Left kidney (tissue), 8 donors: ENCODE measurements at places on chromosomes 2 and 18. TPM values are rescaled to one million over a fixed set of nuclear protein-coding genes. Genes with fewer than 3 reads are reported as not detected.

The CASP10 gene
- polyA plus RNA-seq = 10.8 TPM

The KCNJ13 gene
- 3.3 TPM for polyA plus RNA-seq

The CENPA gene
- polyA plus RNA-seq = 20.7 TPM

The HRH4 gene
- 0.17 TPM for polyA plus RNA-seq

The TMEM37 gene
- 54.8 TPM for polyA plus RNA-seq

The UCN gene
- polyA plus RNA-seq = 0.65 TPM

DNA sequence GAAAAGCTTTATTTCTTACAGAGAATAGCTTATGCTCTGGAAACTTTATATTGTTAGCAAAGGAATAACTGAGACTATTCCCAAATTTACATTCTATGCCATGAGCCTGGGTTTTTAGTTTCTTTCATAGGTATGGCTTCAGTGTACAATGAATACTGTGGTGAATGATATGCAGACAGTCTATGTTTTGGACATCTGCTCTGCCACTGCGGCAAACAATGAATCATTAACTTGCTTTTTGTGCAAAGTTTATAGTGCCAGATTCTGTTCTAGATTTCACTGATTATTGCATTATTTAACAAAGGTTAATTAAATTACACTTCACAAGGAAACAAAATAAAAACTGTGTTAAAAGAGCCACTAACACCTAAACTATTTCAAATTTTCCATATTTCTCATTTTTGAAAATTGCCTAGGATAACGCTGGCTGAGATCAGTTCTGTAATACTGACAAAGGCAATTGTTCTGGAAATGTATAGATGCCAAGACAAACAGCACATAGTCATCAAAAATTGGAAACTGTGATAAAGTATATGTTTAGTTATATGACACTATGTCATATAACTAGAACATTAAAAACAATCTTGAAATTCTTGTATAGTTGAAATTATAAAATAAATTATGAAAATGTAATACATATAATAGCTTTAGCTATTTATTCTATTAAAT, 74.7 kb downstream of the ITSN2 start:
- DNase-seq = no peak

DNA sequence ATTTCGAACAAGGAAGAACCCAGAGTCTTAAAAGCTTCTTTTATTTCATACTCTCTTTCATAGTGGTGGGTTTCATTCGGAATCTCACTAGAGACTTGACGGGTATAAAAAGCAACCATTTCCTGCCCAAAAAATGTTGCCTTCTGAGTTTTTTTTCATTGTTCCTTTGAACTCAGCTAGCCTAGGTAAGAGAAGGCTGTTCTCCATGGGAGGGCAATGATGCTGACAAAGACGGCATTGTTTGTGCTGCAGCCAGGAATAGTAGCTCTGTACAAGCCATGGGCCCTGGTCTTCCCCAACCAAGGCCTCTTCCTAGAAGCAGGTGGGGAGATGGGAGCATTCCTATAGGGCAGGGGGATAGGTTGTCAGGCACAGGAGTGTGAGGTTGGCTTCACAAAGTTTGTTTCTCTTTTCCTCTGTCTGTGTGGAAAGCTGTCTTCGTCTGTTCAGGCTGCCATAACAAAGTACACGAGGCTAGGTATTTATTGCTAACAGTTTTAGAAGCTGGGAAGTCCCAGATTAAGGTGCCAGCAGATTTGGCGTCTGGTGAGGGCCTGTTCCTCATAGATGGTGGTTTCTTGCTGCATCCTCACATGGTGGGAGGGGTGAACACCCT, 405.1 kb downstream of the NBAS start:
- no peak for DNase-seq

GRCh38 chr2:177763531-177764265, 308.9 kb downstream of the PDE11A start:
- DNase-seq = peak; percentile 86

GRCh38 chr2:46277431-46278190, 19.6 kb upstream of the EPAS1 start:
- DNase-seq = no peak

DNA sequence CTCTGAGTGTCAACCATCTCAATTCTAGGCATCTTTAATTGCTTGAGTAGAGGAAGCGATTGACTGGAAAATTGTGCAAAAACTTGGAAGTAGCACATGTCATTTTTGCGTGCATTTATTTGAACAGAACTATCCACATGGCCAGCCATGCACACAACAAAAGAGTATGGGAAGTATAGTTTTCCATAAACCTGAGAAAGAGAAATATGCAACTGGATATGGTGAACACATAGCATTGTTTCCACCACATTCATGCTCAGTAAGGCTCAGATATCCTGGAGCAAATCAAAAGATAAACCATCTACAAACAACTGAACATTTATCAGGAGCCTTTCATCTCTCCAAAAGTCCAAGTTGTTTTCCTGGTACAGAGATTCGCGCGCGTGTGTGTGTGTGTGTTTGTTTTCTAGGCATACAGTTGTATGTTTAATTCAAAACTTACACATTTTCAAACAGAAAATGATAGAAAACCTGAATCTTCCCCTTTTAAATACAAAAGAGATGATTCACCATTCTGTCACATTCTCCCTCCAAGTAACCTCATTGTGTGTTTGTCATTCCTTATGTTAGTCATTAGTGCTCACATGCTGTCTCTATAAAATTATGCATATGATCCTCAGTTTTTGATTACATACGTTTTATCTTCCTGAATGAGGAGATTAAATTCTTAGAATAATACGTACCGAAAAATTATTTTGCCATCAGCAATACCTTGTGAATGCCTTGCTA, 780.4 kb upstream of the NRXN1 start:
- DNase-seq = no peak

DNA sequence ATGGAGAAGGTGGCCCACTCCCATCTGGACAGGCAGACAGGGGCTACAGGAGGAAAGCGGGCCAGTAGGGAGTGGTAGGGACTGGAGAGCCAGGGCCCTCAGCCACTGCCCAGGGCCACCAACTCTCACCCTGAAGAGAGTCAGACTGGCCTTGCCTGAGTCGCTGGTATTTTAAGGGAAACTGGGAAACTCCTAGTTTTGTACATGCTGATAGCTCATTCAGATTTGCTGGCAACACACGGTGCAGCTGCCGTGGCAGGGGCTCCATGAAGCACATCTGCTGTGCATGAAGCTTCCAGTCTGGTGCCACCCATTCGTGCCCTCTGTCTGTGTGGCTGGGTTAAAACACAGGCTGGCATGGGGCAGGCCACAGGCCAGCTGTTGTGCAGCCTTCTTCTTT, 137.3 kb upstream of the GLI2 start:
- no peak for DNase-seq

DNA sequence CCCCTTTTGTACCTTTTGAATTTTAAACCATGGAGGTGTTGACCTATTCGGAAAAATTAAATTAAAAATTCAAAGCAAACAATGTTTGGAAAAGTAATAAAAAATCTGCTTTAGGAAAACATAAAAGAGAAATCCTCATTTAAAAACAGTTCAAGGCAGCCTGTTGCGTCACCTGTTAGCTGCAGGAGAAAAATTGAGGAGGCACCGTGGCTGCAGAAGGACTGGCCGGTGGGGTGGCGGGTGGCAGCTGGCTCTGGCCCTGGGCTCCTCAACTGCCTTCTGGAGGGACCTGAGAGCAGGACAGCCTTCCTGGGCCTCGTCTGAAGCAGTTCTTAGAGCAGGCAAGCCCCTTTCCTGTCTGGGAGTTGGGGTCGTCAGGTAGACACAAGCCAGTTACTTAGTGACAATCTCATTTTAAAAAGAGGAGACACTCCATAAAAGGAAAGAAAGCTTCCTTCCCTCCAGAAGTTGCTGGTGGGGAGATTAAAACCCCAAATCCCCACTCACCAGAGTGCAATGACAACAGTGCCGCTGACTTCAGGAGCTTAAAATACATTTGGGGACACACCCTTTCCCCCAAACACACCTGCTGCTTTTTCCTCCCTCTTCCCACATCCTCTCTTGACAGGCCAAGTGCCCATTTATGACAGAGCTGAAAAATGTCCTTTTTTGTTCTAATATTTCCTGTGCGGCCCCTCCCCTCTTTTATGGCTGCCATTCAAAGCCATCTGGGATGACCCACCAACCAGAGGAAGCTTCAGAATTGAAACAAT, 9.7 kb downstream of the ZBTB7C start:
- DNase-seq = no peak

DNA sequence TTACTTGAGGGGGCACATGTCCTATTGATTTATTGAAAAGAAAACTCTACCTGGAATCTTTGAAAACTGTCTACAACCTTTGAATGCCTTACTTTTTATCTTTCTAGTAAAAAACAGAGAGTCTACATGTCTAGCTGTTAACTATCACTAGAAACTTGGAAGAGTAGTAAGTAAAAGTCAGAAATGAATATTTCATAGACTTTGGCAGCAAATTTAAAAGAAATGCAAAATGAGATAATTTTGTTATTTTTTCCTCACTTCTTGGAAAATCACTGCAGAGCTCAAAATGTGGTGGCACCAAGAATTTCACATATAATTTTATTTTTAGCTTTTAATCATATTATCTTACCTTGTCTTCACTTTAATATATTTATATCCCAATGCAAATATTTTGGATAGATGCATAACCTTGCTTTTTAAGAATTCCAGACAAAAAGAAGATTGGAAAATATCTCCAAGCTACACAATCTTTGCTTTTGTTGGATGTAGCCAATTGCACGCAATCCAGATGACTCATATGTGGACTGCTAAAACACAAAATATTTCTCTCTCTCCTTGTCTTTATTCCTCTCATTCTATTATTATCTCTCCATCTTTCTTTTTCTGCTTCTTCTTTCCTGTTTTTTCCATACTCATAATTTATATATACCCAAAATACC, 92.2 kb upstream of the DSEL start:
- no peak for DNase-seq

DNA sequence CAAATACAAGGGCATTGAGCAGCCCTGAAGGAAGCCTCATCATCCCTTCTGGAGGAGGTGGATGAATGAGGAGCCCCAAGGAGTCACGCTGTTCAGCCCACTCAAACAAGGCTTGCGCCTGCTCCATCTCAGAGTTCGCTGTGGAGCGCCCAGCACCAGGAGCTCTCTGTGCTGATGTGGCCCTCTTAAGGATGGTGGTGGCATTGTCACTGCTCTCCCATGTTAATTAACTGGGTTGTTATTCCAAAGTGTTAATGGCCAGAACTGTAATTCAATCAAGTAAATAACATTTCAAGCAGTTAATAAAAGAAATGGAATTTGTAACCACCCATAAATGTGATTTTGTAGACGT, 726.0 kb upstream of the RAB6C start:
- DNase-seq = no peak

DNA sequence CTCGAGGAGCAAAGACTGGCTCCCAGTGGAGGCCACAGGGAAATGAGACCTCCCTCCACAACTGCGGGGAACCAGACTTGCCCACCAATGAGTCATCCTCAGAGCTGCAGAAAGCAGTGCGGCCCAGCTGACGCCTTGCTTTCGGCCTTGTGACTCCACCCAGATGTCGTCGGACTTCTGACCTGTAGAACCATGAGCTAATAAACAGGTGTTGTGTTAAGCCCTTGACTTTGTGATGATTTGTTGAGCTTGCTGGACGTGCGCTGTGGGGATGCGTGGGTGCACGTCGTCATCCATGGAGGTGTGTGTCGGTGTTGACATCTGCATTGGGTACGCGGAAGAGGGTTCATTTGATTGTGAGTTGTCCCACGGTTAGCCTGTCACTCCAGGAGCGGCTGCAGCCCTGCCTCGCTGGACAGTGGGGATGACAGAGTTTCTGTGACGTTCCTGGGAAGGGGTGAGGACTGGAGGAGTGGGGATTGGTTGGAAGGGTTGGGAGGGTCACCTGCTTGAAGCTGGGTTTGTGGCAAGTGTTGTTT, 154.1 kb downstream of the SH3BP4 start:
- DNase-seq = no peak

GRCh38 chr2:161139098-161139987, 20.9 kb upstream of the TANK start:
- no peak for DNase-seq

- no peak for DNase-seq
Observed at GRCh38 chr2:96946625-96947024, 39.8 kb downstream of the FAM178B start.

DNA sequence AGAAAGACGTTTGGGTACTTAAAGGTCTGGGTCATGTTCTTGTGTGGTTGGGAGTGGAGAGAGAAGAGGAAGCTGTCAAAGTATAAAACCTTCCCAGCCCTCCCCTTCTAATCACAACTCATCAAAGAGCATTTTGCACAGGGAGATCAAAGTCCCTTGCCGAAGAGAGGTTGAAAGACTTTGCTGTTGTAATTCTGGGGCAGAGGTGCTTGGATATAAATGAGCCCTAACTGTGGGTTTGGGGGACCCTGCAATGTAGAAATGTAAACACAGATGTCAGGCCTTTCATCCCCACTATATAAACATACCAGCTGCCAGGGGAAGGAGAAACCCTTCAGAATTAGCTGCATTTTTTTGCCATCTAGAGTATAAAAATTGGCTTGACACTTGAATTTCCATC, 182.1 kb downstream of the ETAA1 start:
- no peak for DNase-seq

- DNase-seq = no peak
Observed at GRCh38 chr2:119263656-119264055, 40.0 kb downstream of the STEAP3 start.

DNA sequence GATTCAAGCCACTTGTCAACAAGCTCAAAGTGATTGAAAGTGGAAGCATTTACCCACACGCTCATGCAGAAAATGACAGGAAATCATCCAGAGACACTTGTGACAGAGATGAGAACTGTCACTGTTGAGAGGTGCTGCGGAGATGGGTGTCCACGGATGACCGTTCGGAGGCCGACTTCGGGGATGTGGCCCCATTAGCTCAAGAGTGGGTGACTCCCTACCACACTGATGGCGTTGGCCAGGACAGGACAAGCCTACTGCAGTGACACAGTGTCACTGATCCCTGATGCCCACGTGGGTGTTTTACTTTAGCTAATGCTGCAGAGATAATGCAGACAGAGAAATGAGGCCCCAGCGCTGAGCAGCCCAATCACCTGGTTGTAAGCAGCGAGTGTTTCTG, 81.5 kb upstream of the YWHAQ start:
- no peak for DNase-seq

GRCh38 chr18:67525328-67526099, 9.0 kb upstream of the DSEL start:
- DNase-seq = peak; percentile 33

DNA sequence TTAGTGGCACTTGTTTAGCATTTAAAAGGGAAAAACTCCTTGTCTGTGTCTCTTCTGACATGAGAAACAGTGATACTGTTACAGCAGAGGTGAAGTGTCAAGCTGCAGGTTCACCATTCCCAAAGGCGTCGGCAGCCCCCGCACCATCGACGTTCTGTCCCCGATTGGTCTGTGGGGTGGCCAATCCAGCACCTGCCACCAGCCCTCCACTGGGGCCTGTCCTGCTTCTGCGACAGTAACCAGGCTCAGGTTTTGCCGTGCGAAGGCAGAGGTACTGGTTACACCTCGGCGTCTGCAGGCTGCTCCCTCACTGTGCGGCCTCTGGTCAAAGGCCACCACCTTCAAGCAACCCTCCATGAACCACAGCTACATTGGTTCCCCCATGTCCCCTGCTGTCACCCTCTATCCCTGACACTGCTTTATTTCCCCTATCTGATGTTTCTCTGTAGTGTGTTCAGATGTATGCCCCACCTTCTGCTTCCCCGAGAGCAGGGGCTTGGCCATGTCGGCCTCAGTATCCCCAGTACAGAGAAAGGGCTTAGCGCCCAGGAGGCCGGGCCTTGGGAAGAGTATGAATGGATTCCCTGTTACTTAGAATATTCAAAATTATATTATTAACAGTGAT, 8.6 kb upstream of the ESPNL start:
- no peak for DNase-seq

- DNase-seq = no peak
Observed at GRCh38 chr2:196278491-196278911, 107.1 kb upstream of the STK17B start.

GRCh38 chr18:3074087-3074486, 61.1 kb upstream of the LPIN2 start:
- DNase-seq = no peak

GRCh38 chr2:24111407-24111901, 11.7 kb downstream of the PFN4 start:
- no peak for DNase-seq
